Stimulated activated naive CD8-positive, alpha-beta T cell treated with anti-CD3 and anti-CD28 coated beads, Interleukin-15, amount 100 ng/mL, for 72 hours (primary cell): ENCODE measurements at places on chromosomes 16 and 17.

- DNase-seq: no peak
These were observed 265.6 kb upstream of the GOT2 start for GRCh38 chr16:58999762-59000161.

DNA sequence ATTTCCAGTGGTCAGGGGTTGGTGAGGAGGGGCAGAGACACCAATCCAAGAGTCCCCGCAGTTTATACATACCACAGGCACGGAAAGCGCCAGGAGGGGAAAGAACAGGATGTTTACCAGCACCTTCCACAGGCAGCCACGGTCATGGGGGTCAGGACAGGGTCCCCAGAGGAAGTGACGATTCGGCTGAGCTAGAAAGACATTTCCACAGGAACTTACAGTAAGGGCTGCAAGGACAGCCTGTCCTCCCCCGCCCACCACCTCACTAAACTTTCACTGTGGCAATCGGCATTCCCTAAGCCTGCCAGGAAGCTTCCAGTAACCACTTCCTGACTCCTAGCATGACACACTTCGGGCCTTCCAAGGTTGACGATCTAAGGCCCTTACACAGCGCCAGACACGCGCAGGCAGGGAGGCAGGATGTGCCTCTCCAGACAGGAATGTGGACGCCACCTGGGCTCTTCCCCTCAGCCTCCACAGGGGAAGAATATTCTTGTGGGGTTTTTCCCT lies 1.2 kb upstream of the MT2A start:
- DNase-seq: no peak

DNA sequence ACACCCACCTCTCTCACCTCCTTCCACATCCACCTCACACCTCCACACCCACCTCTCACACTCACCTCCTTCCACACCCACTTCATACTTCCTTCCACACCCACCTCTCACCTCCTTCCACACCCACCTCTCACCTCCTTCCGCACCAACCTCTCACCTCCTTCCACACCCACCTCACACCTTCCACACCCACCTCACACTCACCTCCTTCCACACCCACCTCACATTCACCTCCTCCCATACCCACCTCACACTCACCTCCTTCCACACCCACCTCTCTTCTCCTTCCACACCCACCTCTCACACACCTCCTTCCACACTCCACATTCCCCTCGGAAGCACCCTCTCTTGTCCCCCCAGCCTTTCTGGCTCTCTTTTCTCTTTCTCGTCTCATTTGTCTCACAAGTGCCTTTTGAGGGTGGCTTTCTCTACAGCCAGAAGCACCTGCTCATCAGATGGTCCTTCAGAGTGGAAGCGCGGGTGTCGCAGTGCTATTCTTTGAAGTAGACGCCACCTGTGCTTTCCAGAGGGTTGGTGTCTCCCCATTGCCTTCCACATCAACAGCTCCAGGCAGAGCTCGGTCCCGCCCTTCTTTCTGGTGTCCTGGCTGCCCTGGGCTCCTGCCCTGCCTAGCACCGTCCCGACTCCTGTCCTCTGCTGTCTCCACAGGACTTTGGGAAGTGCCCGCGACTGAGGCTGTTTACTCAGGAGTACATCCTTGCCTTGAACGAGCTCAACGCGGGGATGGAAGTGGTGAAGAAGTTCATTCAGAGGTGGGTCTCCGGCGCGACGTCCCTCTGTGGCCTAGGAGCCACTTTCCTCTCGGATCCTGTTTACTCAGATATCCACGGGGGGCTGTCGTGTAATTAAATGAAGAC lies 109.4 kb upstream of the PLCG2 start:
- DNase-seq: no peak

GRCh38 chr17:60047590-60047989 lies 31.1 kb downstream of the HEATR6 start:
- no peak for DNase-seq

DNA sequence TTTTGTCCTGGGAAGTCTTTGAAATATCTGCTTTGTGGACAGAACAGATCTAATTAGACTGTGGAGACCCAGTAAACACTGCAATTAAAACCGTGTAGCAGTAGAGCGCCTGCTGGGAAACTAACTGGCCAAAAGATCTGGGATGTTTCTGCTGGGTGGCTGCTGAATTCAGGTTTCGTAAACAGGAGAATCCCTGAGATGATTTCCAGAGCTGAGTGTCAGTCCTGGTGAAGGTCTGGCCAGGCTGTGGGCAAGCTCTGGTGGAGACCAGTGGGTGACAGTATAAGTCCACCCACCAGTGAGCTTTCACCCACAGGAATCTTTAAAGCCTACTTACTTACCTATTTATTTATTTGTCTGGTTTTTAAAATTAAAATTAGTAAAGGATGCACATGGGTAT lies 257.2 kb downstream of the IRF8 start:
- no peak for DNase-seq

- peak; percentile 69 for DNase-seq
These were observed 37.2 kb upstream of the RGS9 start for GRCh38 chr17:65099941-65100315.

DNA sequence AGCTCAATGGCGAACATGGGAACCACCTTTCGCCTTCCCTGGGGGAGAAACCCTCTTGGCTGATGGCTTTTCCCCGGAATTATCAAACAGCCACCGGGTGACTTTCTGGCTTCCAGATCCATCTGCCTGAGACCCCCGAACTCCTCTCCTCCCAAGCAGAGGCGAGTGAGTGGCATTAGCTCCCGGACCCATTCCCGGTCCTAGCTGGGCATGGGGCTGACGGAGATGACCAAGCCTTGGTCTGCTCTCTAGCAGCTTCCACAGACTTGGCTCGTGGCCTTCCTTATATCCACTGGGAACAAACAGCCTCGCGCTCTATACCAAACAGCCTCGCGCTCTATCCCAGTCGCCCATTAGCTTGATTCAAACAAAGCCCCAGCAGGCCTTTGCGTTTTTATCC lies 62.4 kb downstream of the CCDC182 start:
- DNase-seq: no peak

DNA sequence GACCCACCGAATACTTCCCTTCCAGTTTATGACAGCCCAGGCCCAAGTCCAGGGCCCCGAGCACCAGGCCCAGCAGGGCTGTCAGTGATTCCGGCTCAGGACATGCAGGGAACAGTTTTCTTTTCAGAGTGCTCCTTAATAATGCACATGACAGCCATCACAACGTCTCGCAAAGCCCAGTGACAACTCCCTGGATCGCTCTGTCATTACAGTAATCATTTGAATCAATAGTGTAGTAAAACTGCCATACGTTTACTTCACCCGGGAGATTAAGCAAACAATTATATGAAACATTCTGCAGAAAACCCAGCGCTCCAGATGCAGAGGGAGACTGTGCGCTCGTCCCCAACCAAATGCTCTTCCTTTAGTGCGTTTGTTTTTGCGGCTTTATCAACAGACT lies 162.6 kb upstream of the CDH13 start:
- no peak for DNase-seq

- no peak for DNase-seq
These were observed 72.4 kb downstream of the SLC39A11 start for GRCh38 chr17:73020110-73020509.

DNA sequence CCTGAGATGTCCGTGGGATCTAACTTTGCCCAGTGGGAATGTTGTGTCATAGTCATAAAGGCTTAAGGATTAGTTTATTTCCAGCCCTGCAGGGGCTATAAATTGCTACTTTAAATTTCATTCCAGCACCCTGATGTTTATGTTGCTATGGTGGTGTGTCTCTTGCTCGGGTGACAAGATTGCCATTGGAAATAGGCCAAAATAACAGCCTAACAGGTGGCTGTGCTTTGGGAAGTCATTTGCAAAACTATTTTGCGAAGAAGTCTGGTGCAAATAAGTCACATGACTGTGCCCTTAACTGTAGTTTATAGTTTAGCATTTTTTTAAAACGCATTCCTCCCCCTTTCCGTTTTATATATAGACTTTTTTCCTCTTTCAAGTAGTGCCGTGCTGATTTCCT lies 23.1 kb downstream of the PITPNC1 start:
- DNase-seq: no peak

DNA sequence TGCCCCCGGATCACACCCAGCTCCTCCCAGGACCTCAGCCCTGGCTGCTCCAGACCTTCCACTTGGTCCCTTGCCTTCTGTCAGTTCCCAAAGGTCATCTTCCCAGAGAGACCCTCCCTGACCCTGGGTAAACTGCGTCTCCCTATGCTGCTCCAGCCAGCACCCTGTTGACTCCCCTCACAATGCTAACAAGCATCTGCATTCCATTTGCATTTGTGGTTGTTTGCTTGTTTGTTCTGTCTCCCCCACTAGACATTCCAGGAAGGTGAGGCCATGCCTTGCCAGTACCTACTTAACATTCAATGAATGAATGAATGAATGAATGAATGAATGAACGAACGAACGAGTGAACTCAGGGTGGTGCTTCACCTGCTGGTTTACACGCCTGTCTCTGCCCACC lies 171.2 kb downstream of the WSCD1 start:
- no peak for DNase-seq

DNA sequence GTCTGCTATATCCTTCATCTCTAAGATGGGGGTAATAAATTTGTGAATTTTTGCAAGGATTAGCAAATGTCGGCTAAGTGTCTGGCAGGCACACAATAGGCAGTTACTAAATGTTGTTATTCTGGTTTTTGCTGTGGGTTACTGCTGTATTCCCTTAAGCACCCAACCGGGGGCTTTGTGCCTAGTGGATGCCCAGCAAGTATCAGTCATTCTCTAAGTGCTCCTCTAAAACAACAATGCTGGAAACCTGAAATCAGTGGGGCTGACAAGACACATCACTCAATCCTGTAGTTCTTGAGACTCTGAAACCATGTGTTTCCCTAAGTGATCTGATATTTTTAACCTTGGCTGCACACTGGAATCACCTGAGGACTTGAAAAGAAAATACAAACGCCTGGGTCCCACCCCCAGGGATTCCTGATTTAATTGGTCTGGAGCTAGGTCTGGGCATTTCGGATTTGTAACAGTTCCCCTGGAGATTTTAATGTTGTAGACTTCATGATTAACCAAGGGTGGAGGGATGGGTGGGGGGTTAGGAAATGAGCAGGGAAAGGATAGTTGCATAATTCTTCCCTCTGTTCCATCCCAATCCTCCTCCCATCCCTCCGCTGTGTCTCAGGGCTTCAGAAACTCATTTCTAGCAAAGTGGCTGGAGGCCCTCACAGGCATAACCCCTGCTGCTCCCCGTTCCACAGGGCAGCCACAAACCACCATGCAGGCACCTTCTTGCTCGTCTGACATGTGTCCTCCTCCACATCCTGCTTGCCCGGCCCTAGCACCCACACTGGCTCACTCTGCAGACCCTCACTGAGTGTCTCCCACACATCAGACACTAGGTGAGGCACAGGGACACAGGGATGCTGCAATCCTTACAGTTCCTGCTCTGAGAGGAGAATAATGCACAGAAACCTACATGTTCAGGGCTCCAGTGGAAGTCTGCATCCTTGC lies 61.7 kb upstream of the LYRM9 start:
- DNase-seq: no peak

- no peak for DNase-seq
These were observed 8.5 kb upstream of the MEIOC start for GRCh38 chr17:44647736-44648135.

GRCh38 chr16:28873543-28874201 lies 4.6 kb upstream of the ATP2A1 start:
- peak; percentile 70 for DNase-seq

DNA sequence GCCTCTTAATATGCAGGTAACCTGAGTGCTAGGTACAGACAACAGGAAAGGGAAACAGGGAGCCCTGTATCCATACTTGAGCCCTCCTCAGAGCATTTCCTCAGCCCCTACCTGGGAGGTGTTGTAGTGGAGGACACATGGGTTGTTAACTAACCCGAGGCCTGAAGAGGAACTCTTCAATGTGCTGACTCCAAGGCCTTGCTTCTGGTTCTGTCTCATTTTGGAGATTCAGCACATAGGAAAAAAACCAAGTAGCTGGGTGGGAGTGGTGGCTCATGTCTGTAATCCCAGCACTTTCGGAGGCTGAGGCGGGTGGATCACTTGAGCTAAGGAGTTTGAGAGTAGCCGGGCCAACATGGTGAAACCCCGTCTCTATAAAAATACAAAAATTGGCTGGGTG lies 24.8 kb downstream of the SNX11 start:
- no peak for DNase-seq

DNA sequence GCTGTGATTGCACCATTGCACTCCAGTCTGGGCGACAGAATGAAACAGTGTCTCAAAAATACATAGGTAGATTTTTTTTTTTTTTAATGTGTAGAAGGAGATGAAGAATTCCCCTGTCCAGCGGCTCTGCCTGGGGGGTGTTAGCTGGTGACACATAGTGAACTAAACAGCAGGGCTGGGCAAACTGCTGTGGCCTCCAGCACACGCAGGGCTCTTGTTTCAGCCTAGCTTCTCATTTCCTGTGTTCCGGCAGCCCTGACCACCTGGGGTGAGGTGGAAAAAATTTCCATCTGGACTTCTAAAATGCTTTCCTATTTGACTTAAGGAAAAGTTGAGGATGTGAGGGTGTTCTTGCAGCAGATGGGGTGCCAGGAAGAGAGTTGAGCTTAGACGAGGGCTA lies 33.3 kb upstream of the RGS9 start:
- no peak for DNase-seq

DNA sequence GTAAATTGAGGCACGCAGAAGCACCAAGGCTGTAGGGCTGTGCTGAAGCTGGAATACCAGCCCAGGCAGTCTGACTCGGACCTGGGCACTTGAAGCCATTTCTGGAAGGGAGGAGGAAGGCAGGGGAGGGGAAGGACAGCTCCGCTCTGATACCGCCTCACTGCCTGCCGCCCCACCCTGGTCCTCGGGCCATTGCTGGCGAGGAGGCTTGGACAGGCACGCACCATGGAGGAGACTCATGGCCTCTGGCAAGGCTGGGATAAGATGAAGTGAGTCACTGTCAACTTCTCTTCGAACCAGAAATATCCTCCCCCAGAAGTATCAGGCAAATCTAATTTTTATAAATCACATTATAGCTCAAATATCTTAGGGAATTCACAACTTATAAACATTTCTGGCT lies 81.3 kb downstream of the SDK2 start:
- DNase-seq: no peak

GRCh38 chr17:64117981-64118979 lies 11.7 kb downstream of the ERN1 start:
- no peak for DNase-seq

- no peak for DNase-seq
These were observed 11.5 kb downstream of the SMG6 start for GRCh38 chr17:2292100-2292499.
